ENCODE measurements at places on chromosomes 2 and 18.
A peak's percentile ranks its signal among the peaks of the same experiment; 100 is the strongest.

DNA sequence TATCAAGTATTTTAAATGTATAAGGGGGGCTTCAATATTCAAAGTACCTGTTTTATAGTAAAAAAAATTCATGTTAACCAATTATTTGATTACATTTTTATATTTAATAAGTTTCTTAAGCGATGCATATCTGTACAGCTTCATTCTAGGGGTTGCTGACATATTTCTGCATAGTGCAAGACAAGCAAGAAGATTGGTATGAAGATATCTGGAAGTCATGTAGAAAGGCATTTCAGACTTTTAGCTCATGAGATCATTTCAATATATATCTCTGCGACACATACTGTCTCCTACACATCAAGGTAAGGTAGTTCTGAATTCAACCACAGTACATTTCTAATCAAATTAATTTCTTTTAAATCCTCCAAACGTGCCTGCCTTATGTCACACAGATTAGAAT is 73.1 kb downstream of the MEMO1 start:
- DNase-seq = no peak

DNA sequence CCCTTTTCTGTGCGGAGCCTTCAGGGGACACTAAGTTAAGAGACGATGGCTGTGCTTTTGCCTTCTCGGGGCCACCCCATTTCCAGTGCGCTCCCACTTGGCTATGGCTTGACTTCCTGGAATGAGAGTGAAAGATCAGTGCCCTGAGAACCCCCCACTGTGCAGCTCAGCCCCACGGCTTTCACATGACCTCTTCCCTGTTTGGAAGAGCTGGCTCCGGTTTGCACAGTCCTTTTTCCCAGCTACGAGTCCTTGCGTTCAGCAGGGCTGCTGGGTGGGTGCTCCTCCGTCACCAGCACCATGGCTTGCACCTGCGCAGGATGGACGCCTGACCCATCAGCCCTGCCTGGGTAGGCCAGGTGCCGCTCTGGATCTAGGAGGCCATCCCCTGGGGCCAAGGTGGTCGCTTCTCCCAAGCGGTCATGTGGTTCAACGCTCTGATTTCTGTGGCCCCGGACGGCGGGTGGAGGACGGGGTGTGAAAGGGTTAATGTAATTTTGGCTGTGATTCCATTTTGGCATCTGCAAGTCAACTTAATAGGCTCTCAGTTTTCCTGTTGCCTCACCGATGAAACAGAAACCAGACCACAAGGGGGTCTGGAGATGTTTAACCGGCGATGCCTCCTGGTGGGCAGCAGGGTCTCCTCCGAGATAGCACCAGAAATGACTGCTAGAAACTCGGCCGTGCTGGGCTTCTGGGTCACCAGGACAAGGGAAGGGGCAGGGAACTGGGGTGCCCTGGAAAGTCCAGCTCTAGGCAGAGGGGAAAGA is 113.1 kb upstream of the HAAO start:
- peak; percentile 90 for DNase-seq

DNA sequence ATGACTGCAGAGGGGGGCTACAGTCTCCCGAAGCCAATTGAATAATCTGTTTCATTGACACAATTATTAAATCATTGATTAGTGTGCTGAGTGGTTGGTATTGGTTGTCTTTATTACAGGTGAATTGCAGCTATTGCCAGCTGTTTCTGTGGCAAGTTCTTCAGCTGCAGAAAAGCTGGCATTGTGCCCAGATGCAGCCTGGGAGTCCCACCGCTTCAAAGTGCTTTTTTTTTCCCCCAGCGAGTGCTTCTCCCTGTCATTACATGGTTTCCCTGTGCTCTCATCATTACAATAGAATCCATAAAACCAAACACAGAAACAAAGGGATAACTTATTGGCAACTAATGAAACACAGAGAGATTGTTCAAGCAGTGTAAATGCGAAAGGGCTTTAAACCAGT is 164.7 kb downstream of the GRB14 start:
- DNase-seq = no peak

GRCh38 chr2:19488009-19488691 is 129.7 kb upstream of the OSR1 start:
- no peak for DNase-seq

- no peak for DNase-seq
Measured at GRCh38 chr18:80143881-80144280, 34.8 kb downstream of the ADNP2 start.

DNA sequence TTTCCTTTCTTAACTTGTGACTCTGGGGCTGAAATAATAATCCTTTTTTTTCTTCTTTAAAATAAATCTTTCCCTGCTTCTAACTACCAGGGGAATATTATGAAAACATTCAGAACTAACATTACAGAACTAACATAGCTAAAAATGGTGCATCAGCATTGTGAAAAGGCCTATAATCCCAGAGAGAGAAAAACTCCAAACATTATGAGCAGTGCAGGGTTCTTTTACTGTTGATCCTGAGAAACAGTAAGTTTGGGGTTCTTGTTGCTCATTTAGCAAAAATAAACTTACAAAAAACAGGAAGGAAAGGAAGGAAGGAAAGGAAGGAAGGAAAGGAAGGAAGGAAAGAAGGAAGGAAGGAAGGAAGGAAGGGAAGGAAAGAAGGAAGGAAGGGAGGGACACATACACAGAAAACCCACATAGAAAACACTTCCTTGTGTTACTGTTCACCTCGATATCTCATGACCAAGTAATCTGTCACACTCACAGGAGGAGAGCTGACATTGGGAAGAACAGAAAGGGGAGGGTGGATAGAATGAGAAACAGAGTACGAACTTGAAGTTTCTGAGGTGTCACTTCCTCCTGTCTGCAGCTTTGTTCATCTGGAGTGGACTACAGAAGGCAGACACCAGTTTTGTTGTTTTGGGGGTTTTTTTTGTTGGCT is 18.4 kb upstream of the PIK3C3 start:
- DNase-seq = no peak

GRCh38 chr2:39913648-39914461 is 134.8 kb upstream of the THUMPD2 start:
- peak; percentile 80 for DNase-seq

DNA sequence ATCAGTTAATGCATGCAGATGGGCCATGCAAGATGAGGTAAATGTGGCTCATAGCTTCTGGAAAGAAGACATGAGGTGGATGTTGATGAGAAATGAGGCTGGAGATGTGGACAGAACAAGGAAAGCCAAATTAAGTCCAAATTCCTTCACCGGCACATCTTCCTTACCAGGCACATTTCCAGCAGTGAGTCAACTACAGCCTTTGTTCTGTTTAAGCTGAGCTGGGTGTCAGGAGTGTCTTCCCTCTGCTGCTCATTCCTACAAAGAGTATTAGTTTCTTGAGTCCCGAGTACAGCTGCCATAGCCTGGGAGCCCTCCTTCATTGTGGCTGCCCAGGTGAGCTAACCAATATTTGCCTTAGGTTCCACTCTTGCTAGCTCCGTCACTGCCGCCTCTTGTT is 945.0 kb downstream of the SLC4A3 start:
- DNase-seq = no peak

- DNase-seq = peak; percentile 45
Measured at GRCh38 chr2:227106845-227107759, 56.9 kb downstream of the COL4A4 start.

DNA sequence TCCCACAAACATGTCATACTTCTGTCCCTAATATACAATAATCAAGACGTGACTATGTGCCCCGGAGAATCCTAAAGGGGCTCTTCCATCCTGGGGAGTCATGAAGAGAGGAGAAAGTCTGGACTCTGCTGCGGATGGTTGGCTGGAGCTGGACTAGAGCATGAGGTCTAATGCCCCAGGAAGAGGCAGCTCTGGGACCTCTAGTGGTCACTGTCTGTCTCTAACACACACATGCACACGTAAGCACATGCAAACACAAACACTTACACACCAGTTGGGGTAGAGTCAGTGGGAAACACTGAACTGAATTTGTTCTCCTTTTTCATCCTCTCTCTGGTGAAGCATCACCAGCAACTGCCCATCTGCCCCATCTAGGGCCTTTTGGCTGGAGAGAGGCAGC is 271.6 kb downstream of the TDRD15 start:
- peak; percentile 12 for DNase-seq

- no peak for DNase-seq
Measured at GRCh38 chr2:43001055-43001378, 208.6 kb upstream of the HAAO start.

DNA sequence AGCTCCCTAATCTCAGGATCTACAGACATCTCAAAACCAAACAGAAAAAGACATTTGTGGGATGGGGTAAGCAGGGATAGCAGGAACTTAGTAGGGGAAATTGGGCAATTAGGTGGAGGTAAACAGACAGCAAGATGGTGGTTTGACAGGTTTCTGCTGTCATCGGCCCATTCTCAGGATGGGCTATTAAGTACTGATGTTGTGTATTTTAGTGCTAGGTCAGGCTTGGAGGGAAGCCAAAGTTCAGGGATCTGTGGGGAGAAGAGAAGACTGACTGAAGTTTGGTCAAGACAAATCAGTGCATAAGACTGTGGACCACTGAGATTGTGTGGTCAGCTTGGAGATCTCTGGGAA is 96.8 kb upstream of the THUMPD2 start:
- DNase-seq = no peak

DNA sequence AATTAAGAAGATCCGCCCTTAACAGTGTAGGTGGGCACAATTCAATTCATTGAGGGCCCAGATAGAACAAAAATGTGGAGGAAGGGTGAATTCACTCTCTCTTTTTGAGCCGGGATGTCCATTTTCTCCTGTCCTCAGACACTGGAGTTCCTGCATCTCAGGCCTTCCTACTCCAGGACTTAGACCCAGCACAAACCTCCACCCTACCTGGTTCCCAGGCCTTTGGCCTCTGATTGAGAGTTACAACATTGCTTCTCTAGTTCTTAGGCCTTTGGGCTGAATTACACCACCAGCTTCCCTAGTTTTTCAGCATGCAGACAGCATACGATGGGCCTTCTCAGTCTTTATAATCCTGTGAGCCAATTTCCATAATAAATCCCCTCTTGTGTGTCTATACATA is 87.8 kb upstream of the TMEM17 start:
- no peak for DNase-seq

- DNase-seq = no peak
Measured at GRCh38 chr2:124533226-124533954, 508.3 kb downstream of the CNTNAP5 start.

- DNase-seq = no peak
Measured at GRCh38 chr18:23121133-23121532, 14.2 kb upstream of the CABLES1 start.

DNA sequence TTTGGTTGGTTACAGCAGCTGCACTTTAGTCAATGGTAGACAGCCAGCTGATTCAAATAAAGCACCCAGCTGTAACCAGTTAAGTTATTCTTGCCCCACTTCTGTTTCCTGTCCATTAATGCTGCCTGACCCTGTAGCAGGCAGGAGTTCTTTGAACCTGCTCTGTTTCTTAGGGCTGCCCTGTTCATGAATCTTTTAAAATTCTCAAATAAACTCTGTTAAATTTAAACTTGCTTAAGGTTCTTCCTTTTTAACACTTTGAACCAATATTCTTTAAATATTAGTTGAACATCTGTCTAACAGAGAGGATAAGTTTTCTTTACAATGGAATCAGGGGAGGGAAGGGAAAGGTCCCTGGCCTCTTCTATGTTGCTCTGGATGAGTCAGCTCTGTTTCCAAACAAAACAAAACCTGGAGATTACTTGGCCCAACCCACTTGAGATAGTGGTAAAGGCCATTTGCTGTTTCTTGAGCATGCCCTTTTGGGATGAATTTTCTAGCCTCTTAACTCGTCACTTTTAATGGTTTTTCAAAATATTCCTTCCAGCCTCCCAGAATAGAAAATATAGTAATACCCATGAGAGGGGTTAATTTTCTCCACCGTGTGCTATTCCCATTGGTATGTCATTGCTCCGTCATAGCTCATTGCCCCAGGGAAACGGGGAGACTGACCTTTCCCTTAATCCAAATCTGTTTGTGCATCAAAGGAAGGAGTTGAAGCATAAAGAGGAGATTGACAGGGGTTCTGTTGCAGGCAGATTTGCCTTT is 112.1 kb upstream of the FHL2 start:
- no peak for DNase-seq

DNA sequence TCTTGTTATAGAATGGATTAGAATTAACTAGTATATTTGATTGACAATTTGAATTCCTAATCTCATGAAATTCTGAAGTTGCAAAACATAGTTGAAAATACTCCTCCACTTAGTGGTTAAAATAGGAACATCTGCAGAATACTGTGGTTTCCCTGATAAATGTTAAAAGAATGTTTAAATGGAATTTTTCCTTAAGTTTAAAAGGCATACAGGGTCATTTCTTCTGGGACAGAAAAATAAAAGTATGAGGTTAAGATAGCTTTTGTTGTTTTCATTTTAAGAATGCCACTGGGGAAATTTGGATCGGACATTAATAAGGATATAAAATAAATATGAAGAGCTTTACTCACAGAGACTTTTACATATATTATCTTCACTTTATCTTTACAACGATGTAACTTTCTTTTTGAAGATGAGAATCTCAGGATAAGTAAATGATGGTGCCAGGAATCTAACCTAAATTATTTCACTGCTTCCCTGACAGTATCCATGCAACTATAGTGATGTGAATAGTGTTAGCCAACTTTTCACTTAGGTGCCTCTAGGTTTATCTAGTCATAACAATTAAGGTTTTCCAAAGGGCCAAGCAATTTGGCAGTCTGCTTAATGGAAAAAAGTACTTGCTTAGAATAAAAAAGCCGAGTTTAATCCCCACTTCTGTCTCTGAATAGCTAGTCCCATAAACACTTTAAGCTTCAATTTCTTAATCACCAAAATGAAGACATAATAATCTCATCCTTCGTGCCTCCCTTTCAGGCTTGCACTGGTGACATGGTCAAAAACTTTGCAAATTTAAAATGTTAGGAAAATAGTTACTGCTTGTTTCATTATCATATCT is 151.8 kb upstream of the STK17B start:
- DNase-seq = no peak

DNA sequence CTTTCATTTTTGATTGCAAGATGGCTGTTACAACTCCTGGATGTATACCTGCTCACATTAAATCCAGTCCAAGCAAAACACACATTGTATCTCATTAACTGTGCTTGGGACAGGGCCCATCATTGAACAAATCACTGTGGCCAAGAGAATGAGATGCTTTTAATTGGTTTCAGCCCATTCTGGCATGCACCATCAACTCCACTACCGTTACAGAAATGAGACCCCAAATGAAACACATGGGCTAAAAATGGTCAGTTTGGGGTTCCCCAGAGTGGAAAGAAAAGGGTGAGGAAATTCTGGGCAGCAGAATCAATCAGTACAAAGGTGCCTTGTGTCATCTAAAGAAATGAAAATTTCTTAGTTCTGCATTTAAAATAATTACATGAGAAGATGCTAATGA is 52.7 kb downstream of the FAM171B start:
- no peak for DNase-seq
